ENCODE measurements at places on chromosomes 2 and 18.

DNA sequence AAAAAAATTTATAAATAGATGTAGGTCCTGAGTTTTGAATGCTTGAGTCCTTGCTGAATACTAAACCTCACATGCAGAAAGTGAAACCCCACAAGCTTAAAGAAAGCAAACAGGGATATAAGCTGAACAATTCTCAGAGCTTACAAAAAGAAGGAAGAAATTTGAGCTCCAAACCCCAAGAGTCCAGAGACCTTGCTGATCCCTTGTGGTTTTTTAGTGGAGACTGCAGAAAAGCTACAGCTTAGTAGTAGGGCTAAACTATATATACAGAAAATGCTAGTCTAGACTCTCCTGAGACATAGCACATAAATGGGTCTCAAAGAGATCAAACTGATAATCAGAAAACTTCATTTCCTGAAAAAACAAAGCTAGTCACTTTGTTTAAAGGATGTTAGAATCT lies 1548.1 kb upstream of the ZEB2 start:
- DNase-seq = no peak

- DNase-seq = no peak
Measured at GRCh38 chr2:10635430-10635829, 54.3 kb downstream of the NOL10 start.

GRCh38 chr2:161386228-161386824 lies 29.8 kb upstream of the TBR1 start:
- DNase-seq = no peak

DNA sequence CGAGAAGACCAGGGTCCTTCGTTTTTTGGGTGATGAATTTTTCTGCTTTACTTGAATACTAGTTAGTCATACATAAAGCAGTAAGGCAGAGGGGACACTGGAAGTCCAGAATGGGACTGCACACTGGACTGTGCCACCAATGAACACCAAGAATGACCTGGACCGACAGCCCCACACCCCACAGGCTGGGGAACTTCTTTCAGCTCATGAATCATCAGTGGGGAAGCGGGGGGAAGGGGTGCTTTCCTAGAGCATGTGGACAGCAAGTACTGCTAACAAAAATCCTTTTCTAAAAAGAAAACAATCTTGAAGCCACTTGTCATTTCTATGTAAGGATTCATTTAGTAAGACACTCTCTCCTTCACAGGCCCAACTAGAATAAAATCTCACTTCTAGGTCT lies 86.0 kb downstream of the DTNB start:
- no peak for DNase-seq

DNA sequence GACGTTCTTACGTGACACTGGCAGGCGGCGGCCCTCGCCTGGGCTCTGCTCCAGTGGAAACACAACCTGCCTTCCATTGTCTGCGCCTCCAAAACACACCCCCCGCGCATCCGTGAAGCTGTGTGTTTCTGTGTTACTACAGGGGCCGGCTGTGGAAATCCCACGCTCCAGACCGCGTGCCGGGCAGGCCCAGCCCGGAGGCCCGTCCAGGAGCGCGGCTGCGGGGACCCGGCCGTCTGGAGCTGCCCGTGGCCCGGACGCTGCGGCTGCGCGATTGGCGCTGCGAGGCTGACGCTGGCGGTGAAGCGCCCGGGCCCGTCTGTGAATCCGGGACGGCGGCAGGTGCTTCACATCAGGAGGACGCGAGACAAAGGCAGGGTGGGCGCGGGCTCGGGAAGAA lies 670.3 kb upstream of the SALL3 start:
- no peak for DNase-seq

GRCh38 chr2:32691678-32692077 lies 63.8 kb downstream of the TTC27 start:
- no peak for DNase-seq

- no peak for DNase-seq
Measured at GRCh38 chr2:112187046-112187715, 49.0 kb downstream of the FBLN7 start.

GRCh38 chr2:145380436-145381017 lies 860.6 kb upstream of the ZEB2 start:
- DNase-seq = no peak

GRCh38 chr2:238059505-238059904 lies 1.3 kb upstream of the SCLY start:
- DNase-seq = no peak

GRCh38 chr2:106054321-106054720 lies 139.8 kb downstream of the UXS1 start:
- DNase-seq = no peak

- no peak for DNase-seq
Measured at GRCh38 chr18:62736077-62736855, 20.9 kb downstream of the PHLPP1 start.

GRCh38 chr2:19474128-19474527 lies 115.7 kb upstream of the OSR1 start:
- DNase-seq = peak; percentile 81

DNA sequence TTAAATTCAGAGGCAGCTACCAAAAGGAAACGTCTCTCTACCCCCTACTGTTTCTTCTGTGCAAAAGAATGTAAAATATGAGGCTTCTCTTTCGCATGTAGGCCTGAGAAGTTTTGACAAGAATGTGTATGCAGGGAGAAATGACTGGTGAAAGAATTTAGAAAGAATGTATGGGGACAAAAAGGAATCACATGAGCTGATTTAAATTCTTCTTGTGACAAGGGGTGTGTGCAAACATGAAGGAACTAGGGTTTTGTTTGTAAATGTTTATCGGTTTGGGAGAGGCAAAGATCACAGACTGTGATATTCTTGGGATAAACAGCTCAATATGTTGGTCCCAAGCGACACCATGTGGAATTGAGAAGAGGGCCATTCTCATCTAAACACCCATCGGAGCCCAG lies 345.2 kb upstream of the VRK2 start:
- no peak for DNase-seq

DNA sequence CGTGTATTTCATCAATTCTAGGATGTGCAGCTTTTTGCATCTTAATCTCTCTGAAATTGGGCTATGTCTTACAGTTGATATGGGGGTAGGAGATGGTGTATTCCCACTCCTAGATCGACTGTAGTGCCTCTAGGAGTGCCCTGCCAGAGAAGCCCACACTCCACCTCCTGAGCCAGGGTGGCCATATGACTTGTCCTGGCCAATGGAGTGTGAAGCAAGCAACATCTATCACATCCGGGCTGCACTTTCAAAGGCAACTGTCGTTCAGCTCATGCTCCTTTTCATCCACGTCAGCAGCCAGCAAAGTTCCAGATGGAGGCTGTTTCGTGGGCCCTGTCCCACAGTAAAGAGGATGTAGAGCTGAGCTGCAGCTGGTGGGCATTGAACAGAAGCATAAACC lies 149.4 kb upstream of the SLC1A4 start:
- no peak for DNase-seq

DNA sequence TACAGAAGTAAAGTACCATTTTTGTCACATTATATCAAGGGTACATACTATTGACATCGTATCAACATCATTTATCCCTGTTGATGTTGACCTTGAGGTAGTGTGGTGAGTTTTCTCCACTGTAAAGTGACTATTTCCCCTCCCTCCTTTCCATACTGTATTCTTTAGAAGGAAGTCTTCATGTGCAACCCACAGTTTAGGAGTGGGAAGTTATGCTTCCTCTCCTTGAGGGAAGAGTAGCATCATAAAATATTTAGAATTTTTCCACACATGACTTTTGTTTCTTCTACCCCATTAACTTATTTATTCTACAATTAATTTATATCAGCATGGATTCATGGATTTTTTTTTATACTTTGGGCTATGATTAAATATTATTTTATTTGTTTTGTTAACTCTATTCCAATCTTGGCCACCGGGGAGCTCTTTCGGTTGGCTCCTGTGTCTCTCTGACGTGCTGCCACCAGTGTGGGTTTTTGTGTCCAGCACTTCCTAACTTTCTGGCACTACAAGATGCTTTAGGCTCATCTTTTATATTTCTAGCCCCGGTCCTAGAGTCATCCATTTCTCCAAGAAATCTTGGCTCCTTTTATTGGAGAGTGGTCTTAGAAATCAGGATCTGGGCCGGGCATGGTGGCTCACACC lies 19.0 kb downstream of the AQP12B start:
- no peak for DNase-seq

GRCh38 chr18:312415-312814 lies 44.6 kb upstream of the THOC1 start:
- DNase-seq = no peak

GRCh38 chr2:9280224-9280623 lies 73.6 kb downstream of the ASAP2 start:
- no peak for DNase-seq

GRCh38 chr2:120436885-120437603 lies 91.1 kb downstream of the INHBB start:
- DNase-seq = peak; percentile 21

GRCh38 chr2:74822771-74823566 lies 11.0 kb upstream of the HK2 start:
- no peak for DNase-seq
